ENCODE measurements at places on chromosomes 7 and 10.
A peak's percentile ranks its signal among the peaks of the same experiment; 100 is the strongest.

- no peak for DNase-seq
These were observed 4.8 kb downstream of the FAM204A start for GRCh38 chr10:118337356-118337755.

- DNase-seq, result no peak
These were observed 36.2 kb downstream of the PLCE1 start for GRCh38 chr10:94029955-94030354.

- no peak for DNase-seq
These were observed 185.8 kb upstream of the TMEM106B start for GRCh38 chr7:12025246-12025645.

DNA sequence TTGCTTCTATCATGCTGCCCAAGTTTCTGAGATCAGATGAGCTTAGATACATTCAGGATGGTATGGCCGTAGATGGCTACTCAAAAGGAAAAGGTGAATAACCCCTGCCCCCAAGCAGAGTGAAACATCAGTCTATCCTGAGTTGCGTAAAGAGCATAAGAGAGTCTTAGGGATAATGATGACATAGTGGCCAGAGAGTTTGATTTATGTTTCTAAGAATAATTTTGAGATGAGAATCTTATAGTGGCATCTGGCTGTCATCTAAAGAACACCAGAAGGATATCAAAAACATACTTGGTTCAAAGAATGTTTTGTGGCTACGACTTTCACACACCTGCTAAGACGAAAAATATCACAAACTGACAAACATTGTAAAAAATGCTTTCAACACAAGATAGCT is 20.6 kb downstream of the PIK3CG start:
- DNase-seq, result no peak

GRCh38 chr10:131886237-131886636 is 14.6 kb upstream of the PPP2R2D start:
- DNase-seq, result no peak

DNA sequence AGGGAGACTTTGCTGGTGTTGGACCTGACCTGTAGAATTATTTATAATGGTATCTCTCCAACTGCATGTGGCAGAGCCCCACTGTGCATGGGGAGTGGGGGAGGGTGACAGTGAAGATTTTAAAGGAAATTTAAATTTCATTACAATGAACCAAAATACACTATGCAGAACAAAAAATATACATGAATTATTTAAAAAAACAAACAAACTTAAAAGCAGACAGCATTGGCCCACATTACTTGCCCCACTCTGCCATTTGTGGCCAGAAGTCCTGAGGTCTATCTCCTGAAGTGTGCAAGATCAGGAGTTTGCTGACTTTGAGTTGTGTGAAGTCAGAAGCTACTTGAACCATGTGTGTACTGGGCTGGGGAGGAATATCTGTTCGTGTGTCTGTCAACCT is 40.5 kb downstream of the AP3M1 start:
- DNase-seq, result no peak

DNA sequence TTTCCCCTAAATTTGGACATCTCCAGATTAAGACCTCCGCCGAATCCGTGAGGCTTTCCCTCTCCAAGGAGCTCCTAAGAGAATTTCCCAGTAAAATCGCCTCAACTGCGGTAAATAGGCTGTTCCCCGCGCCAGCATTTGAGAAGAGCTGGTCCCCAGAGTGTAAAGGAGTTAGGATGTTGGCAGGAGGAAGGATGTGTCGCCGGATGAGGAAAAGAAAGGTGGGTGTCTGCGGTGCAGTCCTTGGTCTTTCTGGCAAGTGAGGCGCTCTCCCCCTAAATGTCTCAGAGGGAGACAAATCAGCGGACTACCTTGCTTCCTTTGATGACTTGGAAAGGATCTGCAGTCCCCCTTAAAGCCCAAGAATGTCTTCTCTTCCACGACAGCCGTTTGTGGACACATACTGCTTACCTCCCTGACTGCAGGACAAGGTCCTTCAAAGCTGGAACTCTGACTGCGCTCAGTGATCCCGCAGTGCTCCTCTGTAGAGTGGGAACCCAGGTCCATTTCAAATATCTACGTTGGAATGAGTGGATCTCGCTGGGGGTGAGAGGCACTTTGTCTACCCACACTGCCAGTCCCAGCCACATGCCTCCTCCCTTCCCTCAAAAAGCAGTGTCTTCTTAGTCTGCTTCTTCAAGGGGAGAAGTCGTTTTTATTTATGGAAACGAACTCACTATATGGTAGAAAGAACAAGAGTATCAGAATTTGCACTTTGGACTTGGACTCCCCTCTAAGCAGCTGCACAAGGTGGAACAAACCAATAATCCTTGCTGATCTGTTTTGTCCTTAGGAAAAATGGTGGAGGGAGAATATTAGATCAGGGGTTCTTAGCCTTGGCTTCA is 1.1 kb upstream of the DLG5 start:
- no peak for DNase-seq

DNA sequence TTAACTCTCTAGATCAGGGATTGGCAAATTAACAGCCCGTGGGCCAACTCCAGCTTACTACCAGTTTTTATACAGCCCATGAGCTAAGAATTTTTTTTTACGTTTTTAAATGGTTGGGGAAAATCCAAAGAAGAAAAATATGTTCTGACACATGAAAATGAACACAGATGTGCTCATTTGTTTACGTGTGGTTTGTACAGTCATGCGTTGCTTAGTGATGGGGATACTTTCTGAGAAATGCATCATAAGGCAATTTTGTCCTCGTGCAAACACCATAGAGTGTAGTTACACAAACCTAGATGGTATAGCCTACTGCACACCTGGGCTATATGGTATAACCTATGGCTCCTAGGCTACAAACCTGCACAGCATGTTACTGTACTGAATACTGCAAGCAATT is 8.3 kb upstream of the SMKR1 start:
- DNase-seq, result no peak

GRCh38 chr7:28773423-28774145 is 184.5 kb downstream of the TRIL start:
- DNase-seq, result no peak

DNA sequence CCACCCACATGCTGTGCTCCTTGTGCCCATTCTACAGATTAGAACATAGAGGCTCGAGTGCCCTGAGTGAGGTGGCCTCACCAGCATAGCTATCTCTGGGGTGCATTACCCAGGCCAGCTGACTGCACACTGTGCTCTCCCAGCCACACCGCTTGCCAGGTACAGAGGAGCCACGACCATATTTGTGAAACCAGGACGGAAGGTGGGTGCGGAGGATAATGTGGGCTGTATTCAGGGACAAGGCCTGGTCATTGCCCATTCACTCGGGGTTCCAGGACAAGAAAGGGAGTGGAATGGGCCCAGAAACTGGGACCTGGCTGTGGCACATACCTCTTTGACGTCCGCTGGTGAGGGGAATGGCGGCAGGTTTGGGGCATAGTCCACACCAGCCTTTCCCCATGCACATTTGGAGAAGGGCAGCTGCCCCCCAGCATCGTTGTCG is 236.0 kb downstream of the TNS3 start:
- DNase-seq, result no peak

DNA sequence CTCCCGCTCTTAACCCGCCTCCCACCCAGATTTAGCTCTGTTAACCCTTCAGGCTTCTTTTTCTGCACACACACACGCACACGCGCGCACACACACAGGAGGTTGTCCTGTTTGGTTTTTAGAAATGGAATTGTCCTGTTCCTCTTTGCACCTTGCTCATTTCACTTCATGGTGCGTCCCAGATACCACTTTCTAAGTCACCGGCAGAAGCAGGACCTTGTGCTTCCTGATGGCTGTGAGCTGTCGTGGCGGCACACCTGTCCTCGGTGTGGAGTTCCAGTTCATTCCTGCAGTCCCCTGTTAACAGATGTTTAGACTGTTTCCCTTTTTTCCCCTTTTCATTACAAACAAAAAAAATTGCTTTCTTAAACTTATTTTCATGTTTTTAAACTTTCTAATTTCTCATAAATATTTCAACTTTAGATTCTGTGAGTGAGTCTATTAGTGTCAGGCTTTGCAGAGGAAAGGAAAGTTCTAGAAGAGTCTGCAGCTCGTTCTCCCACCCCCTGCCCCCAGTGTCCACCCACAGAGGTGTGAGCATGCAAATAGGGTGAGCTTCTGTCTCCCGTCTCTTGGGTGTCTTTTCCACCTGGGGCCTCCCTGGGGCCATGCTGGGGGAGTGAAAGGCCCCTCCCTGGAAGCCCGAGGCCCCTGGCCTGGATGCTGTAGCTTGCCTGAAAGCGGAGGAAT is 85.5 kb downstream of the LHPP start:
- DNase-seq, result no peak

- DNase-seq, result no peak
These were observed 143.5 kb downstream of the TFPI2 start for GRCh38 chr7:93747019-93747418.

GRCh38 chr10:69748621-69749020 is 53.1 kb upstream of the COL13A1 start:
- DNase-seq, result no peak

GRCh38 chr7:22561321-22561811 is 61.4 kb upstream of the STEAP1B start:
- no peak for DNase-seq

- peak; percentile 58 for DNase-seq
These were observed 43.6 kb downstream of the NSUN6 start for GRCh38 chr10:18607503-18608378.

DNA sequence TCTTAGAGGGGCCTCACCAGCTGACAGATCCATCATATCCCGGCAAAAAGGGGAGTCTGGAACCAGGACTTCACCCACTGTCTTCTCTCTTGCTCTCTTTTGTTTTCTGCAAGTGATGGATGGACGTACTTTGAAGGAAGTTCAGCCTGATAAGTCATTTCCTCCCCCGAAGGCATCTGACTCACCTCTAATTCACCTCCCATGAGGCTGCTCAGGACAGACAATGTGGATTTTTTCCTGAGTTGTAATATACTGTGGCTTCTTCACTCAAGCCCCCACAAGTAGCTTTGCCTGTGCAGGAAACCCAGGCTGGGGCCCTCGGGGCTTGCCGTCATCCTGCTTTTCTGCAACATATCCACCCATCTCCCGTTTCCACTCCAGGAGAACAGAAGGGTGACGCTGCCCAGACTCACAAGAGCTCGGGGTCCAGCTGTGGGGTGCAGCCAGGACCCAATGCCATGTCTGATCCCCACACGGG is 70.4 kb downstream of the ASB13 start:
- DNase-seq, result no peak

DNA sequence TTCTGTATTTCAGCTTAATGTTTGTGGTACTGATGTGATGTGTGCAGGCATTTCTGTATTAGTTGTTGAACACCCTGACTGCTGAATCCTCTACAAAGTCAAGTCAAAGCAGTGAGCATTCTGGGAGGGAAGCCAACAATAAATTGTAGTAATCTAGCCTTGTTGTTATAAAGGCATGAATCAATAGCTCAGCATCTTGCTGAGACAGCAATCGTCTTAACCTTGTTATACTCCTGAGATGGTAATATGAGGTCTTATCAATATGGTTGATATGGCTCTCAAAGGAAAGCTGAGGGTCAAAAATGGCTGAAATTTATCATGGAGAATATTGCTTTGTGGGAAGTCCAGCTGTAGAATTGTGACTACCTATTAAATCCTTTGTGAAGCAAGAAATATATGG is 299.4 kb downstream of the DNAJB9 start:
- DNase-seq, result no peak

DNA sequence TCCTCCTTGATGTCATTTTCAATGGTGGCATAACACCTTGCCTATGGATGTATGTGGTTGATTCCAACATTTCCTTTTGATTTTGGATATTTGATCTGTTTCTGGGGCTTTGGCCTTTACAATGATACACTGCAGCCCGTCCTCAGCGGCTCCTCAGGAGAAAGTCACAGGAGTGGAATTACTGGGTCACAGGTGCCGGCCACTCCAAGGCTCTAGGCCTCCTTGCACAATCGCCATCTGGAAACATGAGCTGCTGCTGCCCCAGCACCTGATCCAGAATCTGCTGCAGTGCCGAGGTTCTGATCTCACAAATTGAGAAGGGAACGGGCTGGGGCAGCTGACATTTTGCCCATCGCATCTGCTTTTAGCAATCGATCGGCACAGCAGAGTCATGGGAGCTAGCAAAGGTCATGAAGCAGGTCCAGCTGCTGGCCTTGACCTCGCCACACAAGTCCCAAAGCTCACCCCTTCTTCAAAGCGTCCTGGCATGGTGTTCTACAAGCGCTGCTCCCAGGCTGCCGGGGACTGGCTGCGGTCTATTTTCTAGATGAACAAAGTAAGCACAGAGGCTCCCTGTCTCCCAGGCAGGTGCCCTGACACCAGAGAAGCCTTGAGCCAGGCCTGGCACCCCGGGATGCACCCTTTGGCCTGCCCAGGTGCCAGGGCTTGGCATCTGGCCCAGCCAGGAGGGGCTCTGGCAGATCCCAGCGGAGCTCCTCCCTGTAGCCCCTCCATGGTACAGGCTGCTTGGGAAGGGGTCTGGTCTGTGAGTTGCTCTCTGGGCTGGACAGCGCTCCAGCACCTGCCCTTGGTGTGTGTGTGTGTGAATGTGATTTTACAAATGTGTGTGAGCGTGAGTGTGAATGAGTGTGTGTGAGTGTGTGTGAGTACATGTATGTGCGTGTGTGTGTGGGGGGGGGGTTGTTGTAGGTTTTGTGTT is 201.8 kb downstream of the GLRX3 start:
- no peak for DNase-seq

GRCh38 chr7:91082852-91083495 is 181.3 kb upstream of the FZD1 start:
- DNase-seq, result no peak
